ENCODE measurements at places on chromosomes 3 and 15.

DNA sequence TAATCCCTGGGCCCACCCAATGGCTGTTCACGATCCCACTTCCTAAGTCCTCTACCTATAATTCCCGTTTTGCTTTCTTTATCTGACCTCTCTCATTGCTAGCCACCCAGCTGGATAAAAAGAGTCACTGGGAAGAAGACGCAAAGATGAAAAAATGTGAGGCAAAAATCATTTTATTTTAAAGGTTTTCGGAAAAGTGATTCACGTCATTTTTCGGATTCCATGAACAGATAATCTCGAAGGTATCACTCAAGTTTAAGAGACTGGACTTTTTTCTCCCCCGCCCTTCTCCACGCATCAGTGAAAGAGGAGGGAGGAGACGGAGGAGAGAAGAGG is 266.6 kb downstream of the CGGBP1 start:
- DNase-seq, result no peak

DNA sequence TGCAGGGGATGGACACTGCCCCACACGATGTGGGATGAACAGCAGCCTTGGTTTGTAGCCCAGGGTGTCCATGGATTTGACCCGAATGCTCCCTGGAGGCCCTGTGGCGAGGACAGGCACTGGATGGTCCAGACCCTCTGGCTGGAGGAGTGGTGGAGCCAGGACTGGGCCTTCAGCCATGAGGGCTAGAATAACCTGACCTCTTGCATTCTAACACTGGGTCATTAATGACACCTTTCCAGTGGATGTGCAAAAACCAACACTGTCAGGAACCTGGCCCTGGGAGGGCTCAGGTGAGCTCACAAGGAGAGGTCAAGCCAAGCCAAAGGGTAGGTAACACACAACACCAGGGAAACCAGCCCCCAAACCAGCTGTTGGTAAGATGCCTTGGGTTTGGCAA is 51.4 kb downstream of the OXNAD1 start:
- no peak for DNase-seq

DNA sequence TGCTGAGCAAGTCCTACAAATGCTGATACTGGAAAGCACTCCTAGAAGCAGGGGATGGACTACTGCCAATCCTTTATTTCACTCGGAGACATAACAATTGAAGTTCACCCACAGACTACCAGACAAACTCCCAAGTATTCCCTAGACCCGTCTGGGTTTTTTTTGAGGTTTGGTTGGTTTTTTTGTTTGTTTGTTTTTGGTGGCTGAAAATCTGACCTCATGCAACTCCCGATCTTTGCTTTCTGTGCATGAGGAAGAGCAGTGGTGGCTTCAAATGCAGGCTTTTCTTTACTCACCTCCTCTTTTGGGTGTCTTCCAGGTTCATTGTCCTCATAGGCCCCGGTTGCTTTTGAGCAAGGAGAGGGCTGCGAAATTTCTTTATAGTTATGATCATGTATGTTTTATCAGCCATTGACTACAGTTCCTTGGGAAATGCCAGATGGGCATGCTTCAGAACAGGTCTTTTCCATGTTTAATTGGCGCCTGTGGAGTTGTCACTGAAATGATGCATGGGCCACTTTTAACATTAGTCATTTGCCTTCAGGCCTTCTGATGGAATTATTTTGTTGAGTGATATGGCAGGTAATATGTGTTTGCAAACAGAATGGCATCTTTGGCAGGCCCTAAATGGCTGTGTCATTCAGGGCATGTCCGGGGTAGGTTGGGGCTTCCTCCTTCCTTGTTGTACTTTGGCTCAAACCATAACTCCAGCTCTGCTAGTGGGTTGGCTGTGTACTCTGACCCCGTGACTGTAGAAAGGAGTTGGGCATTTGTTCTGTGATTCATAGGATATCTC is 81.3 kb upstream of the ZBED2 start:
- no peak for DNase-seq

- DNase-seq, result no peak
Observed at GRCh38 chr15:58056015-58056414, 9.5 kb downstream of the ALDH1A2 start.

Measured in activated T-helper 1 cell treated with anti-CD3 and anti-CD28 coated beads, Interleukin-2, amount 50 U/mL, for 16 hours (primary cell).